ENCODE measurements at places on chromosomes 3 and 15.
A peak's percentile ranks its signal among the peaks of the same experiment; 100 is the strongest.

DNA sequence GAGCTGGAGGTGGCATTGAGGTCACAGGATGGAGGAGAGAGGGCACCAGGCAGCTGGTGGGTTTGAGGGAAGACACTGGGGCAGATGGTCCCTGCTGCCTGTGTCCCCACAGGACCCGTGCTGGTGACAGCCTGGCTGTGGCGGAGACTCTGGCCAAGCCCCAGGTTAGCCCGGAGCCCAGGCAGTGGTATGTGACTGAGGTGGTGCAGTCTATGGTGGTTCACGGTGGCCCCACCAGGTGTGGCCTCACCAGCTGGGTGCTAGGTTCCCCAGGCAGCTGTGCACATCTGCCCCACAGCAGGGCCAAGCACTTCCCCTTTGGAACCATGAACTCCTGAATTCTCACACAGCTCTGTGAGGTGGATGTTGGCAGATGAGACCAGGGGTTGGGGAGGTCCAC is 15.4 kb downstream of the PLXNA1 start:
- no peak for DNase-seq

DNA sequence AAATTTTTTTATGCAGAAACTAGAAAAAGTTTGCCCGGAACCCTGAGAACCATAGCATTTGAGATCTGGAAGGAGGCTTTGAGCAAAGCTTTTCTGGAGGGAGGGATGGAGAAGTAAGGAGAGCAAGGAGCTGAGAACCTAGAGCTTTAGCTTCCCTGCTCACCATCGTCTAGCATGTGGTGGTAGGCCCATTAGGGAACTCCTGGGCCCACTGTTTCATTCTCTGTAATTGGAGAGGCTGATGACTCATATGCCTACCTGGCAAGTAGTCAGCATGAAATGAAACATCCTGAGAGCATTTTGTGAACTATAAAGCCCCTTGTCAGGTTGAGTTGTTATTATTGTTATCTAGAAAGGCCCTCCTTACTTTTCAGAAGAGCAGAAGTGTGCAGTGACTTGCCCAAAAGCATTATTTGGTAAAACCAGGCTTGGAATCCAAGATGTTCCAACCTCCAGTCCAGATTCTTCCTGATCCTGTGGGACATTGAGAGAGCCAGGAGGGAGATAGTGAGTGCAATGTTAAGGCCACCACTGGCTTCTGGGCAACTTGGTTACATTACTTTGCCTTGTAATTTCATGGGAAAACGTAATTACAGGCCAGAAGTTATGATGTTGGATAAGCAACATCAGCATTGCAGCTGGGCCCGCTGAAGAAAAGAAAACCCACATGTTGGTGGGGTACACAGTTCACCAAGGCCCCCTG is 104.5 kb upstream of the BFSP2 start:
- DNase-seq: no peak

DNA sequence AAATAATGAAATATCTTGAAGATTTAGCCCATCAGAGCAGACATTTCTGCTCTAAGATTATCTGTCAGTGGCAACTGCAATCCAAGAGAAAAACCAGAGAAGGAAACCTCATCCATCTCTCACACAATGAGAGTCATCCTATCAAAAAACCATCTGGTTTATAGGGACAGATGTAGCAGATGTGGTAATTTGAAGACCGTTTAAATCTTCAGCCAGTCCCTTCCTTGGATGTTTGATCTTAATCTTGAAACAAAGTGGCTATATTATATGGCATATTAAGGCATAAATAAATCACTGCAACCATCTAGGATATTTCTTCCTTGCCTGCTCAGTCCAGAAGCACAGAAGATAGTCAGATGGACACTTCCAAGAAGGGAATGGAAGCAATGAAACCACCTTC is 305.3 kb downstream of the MAGI1 start:
- DNase-seq: no peak

GRCh38 chr3:138314751-138315150 is 14.9 kb downstream of the NME9 start:
- DNase-seq: no peak

DNA sequence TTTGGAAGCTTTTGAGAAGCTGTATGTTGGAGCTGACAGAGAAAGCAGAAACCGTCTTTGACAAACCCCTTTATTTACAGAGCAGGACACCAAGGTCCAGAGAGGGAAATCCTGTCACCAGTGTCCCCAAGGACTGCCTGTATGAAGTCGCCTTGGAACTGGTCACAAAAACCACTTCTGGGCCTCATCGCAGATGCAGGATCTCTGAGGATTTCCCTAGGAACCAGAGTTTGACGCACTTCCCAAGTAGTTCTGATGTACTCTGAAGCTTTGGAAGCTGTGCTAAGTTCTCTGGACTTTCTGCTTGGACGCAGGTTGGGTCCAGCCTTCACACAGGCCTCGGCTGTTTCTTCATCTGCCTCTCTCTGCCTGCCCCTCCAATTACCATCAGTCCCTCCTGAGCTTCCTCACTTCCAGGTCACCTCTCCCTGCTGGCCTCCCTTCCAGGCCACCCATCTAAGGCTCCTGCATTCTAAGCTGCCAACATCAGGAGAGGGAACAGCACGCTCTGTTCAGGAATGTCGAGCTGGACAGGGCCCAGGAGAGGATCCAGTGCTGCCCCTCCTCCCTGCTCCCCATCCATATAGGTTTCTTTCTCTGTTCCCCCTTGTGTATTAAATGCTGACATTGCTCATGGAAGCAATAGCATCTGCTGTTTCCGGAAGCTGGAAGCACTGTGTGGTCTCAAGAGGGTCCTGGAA is 270.8 kb downstream of the OPA1 start:
- no peak for DNase-seq

GRCh38 chr3:9951126-9951525 is 1.1 kb downstream of the PRRT3 start:
- DNase-seq: no peak

- no peak for DNase-seq
Measured at GRCh38 chr15:52559575-52559974, 9.3 kb downstream of the ARPP19 start.

GRCh38 chr3:39282057-39282456 is 2.2 kb upstream of the CX3CR1 start:
- DNase-seq: no peak

- no peak for DNase-seq
Measured at GRCh38 chr15:51262463-51262862, 75.9 kb downstream of the CYP19A1 start.

- no peak for DNase-seq
Measured at GRCh38 chr3:195715134-195715533, 5.6 kb upstream of the MUC20 start.

GRCh38 chr15:60340207-60340921 is 57.4 kb downstream of the ANXA2 start:
- DNase-seq: no peak

- no peak for DNase-seq
Measured at GRCh38 chr3:109057056-109057455, 60.9 kb downstream of the MORC1 start.

- DNase-seq: peak; percentile 41
Measured at GRCh38 chr3:116453666-116454346, 8.5 kb upstream of the LSAMP start.

- no peak for DNase-seq
Measured at GRCh38 chr15:96363707-96364106, 33.2 kb downstream of the NR2F2 start.

DNA sequence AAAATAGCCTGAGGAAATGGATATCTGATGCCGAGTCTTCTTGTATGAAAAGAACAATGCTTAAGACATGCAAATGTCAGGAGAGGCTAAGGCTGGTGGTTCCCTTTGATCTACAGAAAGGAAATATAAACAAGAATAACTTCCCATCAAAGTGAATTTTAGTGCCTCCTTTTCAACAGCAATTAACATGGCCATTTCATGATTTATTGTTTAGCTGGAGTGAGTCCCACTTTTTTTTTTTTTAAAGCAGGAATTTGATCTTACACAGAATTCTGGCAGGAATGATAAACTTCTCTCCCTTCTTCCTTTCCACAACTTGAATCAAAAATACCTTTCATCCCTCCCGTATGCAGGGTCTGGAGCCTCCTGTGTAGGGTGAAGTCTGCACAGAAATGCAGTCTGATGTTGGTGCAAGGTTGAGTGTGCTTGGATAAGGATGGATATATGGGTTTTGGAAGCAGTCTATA is 287.0 kb downstream of the MEX3B start:
- no peak for DNase-seq

- no peak for DNase-seq
Measured at GRCh38 chr3:122003606-122004005, 18.4 kb downstream of the ILDR1 start.

DNA sequence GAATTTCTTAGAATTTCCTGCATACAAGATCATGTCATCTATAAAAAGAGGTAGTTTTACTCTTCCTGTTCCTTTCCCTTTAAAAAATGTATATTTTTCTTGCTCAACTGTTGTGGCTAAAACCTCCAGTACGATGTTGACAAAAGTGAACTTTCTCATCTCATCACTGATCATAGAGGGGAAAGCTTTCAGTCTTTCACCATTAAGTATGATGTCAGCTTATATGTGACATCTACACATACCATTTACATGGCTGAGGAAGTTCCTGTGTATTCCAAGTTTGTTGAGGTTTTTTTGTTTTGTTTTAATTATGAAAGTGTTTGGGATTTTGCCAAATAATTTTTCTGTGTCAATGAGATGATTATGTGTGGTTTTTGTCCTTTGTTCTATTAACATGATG is 173.6 kb downstream of the PLD1 start:
- no peak for DNase-seq

- DNase-seq: no peak
Measured at GRCh38 chr3:173945170-173945569, 547.6 kb downstream of the NLGN1 start.

- no peak for DNase-seq
Measured at GRCh38 chr3:97177242-97177641, 362.8 kb downstream of the EPHA6 start.

DNA sequence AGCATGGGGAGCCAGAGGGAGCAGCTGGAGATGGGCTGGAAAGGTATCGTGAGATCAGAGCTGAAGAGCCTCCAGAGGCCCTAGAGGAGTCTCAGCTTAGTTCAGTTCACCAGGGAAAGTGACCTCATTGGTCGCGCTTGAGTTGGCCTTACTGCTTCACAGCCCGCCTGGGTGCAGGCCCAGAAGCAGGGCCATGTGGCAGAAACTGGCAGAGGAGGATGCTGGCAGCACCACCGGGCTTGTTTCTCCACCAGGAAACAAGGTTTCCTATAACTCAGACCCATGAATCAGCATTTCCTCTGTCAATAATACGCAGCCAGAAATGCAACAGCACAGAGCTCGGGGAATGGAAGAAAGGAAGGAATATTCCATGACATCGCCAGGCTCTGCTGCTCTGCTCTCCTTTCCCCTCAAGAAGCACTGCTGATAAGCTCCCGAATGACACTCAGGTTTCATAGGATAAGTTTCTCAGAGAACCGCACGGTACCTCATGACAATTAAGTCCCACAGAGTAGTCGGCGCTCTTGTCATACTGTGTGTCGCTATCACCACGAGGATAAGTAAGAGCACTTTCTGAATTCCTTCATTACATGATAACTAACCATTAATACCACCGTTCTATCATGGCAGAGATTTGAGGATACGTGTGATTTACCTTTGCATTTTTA is 147.1 kb upstream of the LPP start:
- DNase-seq: no peak

- no peak for DNase-seq
Measured at GRCh38 chr3:180185650-180186049, 148.9 kb upstream of the PEX5L start.

- DNase-seq: no peak
Measured at GRCh38 chr15:81744364-81744763, 301.5 kb downstream of the MEX3B start.

- DNase-seq: no peak
Measured at GRCh38 chr15:79401301-79401700, 30.8 kb upstream of the MINAR1 start.

GRCh38 chr3:160022068-160022467 is 33.4 kb downstream of the IL12A start:
- no peak for DNase-seq

DNA sequence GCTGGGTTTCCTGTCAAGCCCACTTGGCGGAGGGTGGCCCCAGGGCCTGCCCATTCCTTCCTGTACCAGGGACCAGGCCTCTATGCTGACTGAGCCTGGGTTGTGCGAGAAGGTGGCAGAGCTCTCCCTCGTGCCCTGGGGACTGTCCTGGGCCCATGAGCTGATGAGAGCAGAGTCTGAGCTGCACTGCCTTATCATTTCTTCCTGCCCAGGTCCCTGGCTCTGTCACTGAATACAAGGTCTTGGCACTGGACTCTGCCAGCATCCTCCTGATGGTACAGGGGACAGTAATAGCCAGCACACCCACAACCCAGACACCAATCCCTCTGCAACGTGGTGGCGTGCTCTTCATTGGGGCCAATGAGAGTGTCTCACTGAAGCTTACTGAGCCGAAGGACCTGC is 7.5 kb downstream of the MPI start:
- no peak for DNase-seq

DNA sequence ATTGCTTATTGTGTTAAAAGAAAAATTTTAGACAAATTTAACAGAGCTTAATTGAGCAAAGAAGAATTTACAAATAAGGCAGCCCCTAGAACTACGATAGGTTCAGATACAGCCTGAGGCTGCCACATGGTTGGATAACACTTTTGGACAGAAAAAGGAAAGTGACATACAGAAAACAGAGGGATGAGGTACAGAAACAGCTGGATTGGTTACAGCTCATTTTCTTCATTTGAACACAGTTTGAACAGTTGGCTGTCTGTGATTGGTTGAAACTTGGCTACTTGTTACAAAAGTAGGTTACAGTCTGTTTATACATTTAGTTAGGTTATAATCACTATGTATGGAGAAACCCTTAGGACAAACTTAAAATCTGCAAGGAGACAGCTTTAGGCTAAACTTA is 46.0 kb downstream of the STARD9 start:
- DNase-seq: no peak

DNA sequence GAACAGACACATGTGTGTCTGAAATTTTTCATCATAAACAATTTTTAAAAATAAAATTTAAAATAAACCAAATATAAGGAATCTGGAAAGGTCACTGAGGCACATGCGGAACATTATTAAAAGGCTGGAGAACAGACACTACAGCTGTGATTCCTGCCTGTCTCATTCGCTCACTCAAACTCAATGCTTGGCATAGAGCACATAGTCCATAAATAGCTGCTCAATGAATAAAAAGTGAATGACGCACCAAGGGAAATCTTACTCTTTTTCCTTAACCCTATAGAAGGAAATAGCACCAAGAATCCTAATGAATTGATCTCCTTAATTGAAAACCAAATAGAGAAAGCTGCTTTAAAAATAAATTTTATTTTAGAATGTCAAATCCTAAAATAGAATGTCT is 98.4 kb downstream of the FSIP1 start:
- no peak for DNase-seq
